ENCODE measurements at places on chromosomes 5 and 9.

- no peak for DNase-seq
Measured at GRCh38 chr5:54905942-54906537, 79.4 kb downstream of the ESM1 start.

DNA sequence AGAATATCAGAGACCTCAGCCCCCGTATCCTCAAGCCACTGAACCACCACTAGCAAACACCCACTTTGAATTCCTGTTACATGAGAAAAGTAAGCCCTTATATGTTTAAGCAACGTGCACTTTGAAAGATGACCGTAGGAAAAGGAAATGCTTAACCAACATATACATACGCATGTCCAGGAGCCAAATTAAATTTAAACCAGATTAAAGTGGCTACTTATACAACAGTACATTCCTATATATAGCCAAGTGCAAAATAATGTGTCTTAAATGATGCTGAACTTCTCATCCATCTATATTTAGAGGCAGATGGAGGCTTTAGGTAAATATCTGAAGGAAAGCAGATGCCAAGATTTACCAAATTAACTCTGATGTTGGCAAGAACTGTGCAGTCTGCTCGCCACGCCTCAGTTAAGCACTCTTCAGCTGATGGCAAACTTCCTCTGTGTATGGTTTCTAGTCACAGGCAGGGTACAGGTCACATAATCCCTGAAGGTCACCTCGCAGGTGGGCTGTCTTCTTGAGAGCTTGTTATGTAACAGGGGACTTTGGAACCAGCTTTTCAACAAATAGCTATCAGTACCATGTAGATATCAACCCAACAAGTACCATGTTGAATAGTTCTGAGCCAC lies 8.6 kb downstream of the GCNT4 start:
- no peak for DNase-seq

DNA sequence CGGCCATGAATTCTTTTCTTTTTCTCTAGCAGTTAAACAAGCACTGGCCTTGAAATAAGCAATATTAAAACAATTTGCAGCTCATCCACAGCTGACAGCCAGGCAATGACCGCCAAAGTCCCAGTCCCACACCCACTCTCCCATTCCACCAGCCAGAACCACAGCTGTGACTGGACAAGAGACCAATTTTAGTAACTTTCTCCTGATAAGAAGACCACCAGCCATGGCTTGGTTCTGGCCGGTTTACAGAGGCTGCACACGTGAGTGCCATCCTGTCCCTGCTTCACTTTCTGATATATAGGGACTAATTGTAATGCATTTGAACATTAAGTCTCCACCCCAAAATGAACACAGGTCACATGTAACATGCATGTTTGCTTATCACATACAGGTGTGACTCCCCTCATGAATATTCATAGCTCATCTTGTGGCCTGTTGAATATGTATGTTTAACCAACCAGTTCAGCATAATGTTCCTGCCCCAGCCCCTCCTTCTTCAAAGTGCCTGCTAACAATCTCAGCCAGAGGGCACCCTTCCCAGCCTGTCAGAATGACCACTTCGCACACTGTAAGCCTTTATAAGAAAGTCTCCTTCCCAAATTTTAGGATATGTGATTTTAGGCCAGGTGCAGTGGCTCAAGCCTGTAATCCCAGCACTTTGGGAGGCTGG lies 23.9 kb upstream of the FANCC start:
- DNase-seq = no peak

DNA sequence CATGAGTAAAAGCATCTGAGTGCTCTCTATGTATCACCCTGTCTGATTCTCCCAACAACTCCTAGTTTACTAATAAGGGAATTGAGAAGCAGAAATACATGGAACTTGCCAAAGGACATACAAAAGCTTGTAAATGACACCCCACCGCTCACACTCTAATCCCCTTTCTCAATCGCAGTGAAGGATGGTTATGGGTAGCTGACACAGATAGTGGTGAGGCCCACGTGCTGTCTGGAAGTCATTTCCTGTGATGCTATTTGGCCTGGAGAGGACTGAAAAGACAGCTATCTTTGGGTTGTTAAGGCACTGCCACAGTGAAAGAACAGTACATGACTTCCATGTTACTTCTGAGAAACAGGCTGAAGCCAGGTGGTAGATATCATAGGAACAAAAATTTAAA lies 117.0 kb downstream of the GLIS3 start:
- DNase-seq = no peak

- no peak for DNase-seq
Measured at GRCh38 chr9:14281136-14281795, 32.7 kb downstream of the NFIB start.

Measured in NCI-H1436 treated with DMSO at 0.1 percent for 48 hours (cell line).